ENCODE measurements at places on chromosomes 4 and X. TPM values are rescaled to one million over a fixed set of nuclear protein-coding genes. Genes with fewer than 3 reads are reported as not detected.

The LINC00632 gene
- total RNA-seq = 140 TPM

The ZFP92 gene
- 0.25 TPM for total RNA-seq

The LAMTOR3 gene
- 46.2 TPM for total RNA-seq

The STK26 gene
- total RNA-seq = 18.9 TPM

The ADH6 gene
- total RNA-seq = not detected

The CXorf65 gene
- not detected for total RNA-seq

The ZNF711 gene
- 2.2 TPM for total RNA-seq

The ANXA5 gene
- 197 TPM for total RNA-seq

The GLA gene
- 15.5 TPM for total RNA-seq

The CSAG2 gene
- not detected for total RNA-seq

The DDX53 gene
- not detected for total RNA-seq

The ANKRD17 gene
- total RNA-seq = 55.5 TPM

The PASD1 gene
- total RNA-seq = not detected

GRCh38 chrX:119685225-119686066, 7.5 kb downstream of the SEPTIN6 start:
- DNase-seq = no peak

DNA sequence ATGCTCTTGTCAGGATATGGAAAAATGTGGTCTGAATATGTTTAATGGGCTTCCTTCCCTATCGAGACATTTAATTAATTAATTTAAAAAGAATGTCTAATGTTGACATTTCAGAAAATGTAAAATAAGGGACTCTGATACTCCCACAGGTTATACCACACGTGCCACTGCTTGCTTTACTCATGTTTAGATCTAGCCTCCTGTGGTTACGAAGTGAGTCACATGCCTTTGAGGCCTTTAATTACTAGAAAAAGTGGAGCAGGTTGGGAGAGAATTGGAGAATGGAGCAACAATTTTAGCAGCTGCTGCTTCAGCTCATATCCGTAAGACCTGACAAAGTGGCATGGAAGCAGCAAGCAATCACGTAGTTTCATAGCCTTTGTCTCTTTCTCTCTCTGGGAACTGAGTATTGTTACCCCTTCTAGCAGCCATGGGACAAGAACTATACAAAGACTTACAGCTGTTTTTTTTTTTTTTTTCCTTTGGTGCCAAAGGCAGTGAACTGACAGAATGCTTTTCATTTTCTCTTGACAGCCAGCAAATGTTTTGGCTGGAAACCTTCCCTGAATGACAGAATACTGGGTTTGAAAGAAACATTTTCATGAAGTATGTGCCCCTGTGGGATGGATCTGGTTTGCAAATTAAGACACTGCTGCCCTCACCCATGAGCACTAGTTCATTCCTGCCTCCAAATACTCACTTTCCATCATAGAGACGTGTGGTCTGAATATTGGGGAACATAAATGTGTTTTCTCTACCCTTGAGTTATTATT, 355.1 kb upstream of the PABPC5 start:
- DNase-seq = no peak

DNA sequence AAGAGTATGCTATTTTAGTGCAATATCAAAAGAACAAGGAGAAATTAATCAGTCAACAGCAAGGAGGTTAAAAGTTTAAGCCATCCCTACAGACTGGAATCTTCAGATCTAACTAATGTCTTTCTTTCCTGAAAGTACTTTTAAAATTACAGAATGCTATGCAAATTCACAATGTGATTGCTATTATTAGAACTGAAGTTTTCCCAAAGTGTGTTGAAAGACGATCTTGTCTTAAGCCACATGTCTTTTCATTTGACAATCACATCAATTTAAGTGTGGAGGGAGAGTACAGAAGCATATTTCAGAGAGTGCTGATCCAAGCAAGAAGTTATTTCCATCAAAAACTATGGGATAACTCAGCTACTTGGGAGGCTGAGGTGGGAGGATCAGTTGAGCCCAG, 64.7 kb upstream of the TNIP3 start:
- no peak for DNase-seq

DNA sequence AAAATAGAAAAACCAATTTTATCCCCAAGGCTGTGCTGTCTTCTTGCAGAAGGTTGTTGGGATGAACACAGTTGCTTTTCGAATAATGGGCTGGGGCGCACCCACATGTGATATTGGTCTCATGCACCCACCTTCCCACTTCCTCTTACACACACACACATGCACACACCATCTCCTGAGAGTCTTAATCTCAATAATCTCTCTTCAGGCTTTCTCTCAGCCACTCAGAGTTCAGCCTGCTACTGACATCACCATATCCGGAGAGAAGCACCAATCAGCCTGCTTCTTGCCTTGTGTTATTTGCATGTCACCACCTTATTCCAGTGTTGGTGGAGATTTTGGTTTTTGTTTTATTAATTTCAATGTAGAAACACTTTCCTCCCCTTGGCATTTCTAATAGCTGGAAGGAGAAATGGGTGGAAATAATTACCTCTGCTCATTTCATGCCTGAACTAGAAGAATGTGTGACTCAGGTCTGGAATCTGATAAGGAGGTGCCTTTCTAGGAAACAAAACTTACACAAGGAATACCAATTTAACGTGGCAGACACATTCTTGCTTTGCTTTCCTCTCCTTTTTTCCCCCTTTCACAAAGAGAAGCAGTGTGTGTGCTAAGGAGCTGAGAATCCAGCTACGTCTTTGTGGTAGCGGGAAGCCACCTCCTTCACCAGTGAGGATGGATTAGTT, 400.2 kb downstream of the MID1IP1 start:
- no peak for DNase-seq

DNA sequence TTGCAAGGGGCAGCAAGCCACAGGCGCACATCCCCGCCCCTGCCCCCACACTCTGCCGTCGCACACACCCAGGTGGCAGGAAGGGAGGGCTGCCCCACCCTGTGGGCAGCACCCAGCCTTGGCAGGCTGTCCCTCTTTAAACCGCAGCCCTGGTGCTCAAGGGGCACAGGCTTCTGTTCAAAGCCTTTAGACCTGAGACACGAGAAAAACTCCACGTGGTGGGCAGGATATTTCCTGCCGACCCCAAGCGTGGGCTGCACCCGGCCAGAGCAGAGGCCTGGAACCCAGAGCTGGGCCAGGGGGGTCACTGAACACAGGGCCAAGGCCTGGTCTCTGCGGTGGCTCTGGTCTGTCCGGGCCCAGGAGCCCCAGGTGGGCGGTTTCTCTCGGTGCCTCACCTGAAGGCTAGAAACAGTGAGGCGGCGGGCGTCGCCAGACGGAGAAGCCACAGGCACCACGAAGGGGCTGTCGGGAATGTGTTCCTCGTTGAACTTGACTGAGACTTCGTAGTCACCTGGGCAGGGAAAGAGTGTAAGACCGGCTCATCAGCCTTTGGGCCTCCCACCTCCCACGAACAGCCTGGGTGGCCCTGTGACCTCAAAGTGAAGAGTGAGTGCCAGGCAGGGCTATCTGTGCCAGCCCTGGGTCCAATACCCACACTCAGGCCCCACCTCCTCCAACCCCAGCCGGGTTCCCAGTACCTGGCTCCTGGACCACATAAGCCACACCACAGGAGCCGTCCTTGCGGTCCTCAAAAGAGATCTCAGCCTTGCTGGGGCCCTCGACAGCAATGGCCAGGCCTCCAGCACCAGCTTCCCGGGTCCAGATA, 23.0 kb downstream of the FLNA start:
- DNase-seq = no peak

GRCh38 chrX:87337267-87337666, 180.3 kb upstream of the KLHL4 start:
- no peak for DNase-seq

DNA sequence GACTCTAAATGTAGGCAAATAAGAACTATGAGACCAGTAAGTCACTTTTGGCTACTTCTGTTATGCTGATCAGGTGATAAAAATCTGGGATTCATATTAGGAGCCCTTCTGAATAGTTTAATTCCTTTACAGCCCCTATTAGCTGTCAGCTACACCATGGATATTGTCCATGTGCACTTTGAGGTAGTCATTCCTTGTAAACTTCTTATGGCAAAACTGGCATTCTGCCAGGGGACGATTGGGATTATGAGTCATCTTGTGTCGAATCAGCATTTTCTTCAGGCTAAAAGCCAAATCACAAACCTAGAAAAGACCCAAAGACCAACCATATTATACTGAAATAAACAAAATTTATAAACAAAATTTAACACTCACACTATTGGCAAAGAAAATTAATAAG, 227.6 kb downstream of the PRDM5 start:
- DNase-seq = no peak

DNA sequence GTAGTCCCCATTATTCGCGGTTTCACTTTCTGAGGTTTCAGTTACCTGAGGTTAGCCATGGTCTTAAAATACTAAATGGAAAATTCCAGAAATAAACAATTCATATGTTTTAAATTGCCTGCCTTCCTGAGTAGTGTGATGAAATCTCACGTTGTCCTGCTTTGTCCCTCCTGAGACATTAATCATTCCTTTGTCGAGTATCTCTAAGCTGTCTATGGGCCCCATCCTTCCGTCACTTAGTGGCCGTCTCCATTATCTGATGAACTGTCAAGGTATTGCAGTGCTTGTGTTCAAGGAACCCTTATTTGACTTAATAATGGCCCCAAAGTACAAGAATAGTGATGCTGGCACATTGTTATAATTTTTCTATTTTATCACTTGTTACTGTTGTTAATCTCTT, 94.8 kb downstream of the ADGRL3 start:
- DNase-seq = no peak

GRCh38 chr4:69038582-69038981, 57.7 kb upstream of the UGT2B7 start:
- DNase-seq = no peak

GRCh38 chrX:150438165-150438564, 75.0 kb downstream of the MAMLD1 start:
- no peak for DNase-seq

GRCh38 chr4:6633091-6633906, 7.2 kb upstream of the MRFAP1 start:
- DNase-seq = no peak

- no peak for DNase-seq
Observed at GRCh38 chrX:97290199-97290598, 406.5 kb downstream of the RPA4 start.

DNA sequence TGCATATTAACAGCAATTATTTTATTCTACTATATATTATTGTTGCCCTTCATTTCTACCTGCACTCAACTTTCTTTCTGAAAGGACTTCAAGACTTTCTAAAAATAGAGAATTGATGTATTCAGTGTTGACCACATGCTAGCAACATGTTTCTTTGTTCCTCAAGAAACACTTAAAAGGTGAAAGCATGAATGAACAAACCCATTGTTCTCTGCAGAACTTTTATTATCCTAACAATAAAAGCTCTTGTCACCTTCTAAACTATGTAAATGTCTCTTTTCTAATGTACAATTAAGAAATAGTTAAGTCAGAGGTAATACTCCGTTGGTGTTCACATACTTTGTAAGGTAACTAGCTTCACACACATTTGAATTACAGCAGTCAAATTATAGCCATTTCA, 638.7 kb downstream of the FSTL5 start:
- DNase-seq = no peak

GRCh38 chr4:54840992-54841768, 183.4 kb downstream of the KIT start:
- no peak for DNase-seq

DNA sequence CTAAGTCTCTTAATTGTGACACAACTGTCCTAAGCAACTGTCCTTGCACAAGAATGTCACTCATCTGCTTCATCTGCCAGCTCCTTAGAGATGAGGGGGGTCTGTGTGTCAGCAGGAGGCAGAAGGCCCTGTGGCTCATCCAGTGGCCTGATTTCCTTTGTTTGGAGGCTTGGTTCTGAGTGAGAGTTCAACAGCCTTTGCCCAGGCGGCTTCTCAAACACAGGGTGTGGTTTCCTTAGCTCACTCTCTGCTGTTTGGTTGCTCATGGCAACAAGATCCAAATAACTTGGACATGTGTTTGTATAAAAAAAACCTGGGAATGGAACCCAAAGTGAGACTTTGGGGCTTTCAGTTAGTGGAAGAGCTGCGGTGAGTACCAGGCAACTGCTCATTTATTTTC, 46.6 kb downstream of the MAP7D3 start:
- no peak for DNase-seq

DNA sequence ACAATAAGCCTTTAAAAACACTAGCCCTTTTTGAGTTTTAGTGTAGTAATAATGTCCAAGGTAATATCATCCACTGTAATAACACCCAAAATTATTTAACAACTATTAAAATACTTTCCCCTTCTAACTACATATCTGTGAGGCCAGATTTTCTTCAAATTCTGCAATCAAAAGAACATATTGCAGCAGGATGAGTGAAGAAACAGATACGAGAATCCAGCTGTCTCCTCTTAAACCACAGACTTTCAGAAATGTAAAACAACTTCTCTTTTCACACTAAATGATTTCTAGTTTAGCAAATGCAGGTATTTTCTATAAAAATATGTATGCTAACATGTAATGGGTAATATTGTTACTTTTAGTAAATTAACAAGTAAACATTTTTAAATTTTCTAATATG, 148.9 kb downstream of the PRDM5 start:
- no peak for DNase-seq

GRCh38 chr4:185800266-185800945, 11.6 kb downstream of the SORBS2 start:
- DNase-seq = no peak

- no peak for DNase-seq
Observed at GRCh38 chrX:155326610-155327009, 7.8 kb downstream of the CLIC2 start.

GRCh38 chr4:27358269-27358668, 497.6 kb downstream of the STIM2 start:
- DNase-seq = no peak

GRCh38 chr4:170853422-170854021, 763.8 kb upstream of the AADAT start:
- DNase-seq = no peak

DNA sequence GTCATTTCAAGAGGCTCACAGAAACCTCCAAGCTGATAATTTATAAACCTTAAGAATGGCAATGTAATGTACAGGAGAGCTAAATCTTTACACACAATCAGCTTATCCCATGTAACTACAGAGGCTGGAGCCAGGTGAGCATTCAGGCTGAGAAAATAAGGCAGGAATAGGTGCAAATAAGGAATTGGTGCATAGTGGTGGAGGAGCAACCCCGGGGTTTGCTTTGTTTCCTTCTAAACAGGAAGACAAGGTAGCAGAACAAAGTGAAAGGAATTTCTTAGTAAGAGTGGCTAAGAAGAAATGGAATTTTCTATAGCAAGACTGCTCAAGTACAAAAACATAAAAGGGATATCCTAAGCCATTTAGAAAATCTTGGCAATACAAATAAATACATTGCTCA, 82.4 kb downstream of the NR3C2 start:
- no peak for DNase-seq

GRCh38 chr4:185902654-185903053, 90.7 kb upstream of the SORBS2 start:
- no peak for DNase-seq

DNA sequence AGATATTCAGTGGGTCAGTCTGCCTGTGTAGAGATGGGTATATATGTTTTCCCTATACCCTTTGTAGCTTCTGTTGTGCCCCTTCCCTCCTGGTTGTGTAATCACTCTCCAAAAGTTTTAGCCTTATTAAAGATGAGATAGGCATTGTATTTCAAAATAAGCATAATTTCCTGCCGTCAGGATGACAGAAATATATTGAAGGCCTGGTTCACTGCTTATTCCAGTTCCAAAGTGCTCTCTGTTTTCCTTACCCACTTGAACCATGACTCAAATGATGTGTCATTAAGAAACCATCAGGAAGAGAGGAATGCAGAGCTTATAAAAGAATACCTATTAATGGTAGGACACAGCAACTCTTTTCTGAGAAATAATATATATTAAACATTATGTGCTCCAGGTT, 178.5 kb downstream of the GABRB1 start:
- DNase-seq = no peak

GRCh38 chr4:32985256-32985655, 2265.1 kb downstream of the PCDH7 start:
- no peak for DNase-seq

- no peak for DNase-seq
Observed at GRCh38 chr4:158411269-158411668, 110.4 kb upstream of the RXFP1 start.
